ENCODE measurements at places on chromosomes 13 and 19.
A peak's percentile ranks its signal among the peaks of the same experiment; 100 is the strongest.

DNA sequence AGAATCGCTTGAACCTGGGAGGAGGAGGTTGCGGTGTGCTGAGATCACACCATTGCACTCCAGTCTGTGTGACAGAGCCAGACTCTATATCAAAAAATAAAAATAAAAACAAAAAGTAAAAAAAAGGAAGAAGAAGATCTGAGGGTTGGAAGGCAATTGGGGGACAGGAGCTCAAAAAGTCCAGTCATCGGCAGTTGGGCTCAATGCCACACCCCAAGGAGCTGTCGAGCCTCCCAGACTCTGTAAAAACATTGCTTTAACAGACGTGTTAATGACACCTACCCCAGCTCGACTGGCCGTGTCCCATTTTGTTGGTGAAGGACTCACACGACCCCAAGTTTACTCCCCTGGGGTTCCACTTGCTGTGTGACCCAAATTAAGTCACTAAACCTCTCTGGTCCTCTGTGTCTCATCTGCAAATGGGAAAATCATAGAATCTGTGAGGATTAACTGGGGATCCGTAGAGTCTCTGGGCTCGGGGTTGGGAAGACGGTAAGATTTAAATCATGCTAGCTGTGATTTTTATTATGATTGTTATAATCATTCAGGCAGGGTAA is 7.0 kb downstream of the GNA15 start:
- DNase-seq = no peak

DNA sequence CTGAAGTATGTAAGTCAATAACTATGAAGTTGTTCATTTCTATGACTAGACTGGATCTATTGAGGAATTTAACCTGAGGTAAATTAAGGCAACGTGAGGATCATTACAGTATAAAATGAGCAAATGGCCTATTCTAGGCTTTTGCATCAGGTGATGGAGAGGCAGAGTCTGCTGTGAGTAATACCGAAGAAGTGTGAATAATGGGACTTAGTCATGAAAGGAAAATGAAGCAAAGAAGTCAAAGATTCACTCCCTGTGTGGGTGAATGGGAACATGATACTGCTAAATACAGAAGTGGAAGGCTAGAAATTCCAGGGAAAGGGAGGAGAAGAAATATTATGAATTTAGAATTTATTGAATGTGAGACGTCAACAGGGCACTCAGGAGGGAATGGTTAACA is 774.1 kb downstream of the LIG4 start:
- no peak for DNase-seq

- DNase-seq = no peak
Measured at GRCh38 chr13:111241006-111241755, 79.3 kb upstream of the TEX29 start.

DNA sequence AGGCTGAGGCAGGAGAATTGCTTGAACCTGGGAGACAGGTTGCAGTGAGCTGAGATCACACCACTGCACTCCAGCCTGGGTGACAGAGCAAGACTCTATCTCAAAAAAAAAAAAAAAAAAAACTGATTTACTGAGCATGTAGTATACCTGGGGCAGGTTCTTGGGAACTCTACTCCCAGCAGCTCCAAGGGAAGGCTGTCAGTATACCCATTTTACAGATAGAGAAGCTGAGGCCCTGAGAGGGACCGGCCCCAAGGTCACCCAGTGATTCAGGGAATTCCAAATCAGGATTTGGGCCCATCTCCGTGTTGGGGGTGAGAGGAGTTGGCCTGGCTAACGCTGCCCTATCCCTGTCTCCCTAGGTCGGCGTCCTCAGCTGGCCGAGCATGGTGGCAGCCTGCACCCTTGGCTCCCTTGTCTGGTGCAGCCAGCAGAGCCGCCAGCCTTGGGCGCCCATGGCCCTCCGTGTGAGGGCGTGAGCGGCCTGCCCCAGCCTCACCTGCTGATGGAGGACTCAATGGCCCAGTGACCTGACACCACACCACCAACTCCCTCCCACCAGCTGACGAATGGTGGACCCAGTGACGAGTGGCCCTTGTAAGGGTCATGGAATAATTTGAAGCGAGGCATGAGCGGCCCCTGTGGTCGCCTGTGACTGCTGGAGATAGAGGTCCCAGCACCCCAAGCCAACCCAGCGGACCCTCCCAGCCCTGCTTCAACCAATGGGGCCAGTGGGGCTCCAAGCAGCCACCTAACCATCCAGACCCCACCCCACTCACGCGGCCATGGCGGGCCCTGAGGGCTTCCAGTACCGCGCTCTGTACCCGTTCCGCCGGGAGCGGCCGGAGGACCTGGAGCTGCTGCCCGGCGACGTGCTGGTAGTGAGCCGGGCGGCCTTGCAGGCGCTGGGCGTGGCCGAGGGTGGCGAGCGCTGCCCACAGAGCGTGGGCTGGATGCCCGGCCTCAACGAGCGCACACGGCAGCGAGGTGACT is 2.4 kb downstream of the PIK3R2 start:
- no peak for DNase-seq

- no peak for DNase-seq
Measured at GRCh38 chr19:16303755-16304154, 20.9 kb upstream of the KLF2 start.

DNA sequence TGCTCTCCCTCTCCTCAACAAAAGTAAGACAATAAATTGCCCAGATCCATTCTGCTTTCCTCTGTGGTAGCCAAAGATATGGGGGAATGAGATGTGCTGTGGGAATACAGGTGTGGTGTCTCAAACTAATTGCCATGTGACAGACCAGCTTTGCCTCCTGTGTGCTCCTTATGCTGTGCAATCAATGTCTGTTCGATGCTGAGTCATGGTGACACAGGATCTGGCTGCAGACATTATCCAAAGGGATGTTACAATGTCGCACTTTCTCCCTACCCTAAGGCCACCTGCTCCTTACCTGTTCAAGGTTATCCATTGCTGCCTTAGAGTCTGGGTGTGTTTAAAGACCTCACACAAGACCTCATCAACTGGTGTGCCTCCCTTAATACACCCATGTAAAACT is 32.5 kb downstream of the FGF14 start:
- DNase-seq = no peak

DNA sequence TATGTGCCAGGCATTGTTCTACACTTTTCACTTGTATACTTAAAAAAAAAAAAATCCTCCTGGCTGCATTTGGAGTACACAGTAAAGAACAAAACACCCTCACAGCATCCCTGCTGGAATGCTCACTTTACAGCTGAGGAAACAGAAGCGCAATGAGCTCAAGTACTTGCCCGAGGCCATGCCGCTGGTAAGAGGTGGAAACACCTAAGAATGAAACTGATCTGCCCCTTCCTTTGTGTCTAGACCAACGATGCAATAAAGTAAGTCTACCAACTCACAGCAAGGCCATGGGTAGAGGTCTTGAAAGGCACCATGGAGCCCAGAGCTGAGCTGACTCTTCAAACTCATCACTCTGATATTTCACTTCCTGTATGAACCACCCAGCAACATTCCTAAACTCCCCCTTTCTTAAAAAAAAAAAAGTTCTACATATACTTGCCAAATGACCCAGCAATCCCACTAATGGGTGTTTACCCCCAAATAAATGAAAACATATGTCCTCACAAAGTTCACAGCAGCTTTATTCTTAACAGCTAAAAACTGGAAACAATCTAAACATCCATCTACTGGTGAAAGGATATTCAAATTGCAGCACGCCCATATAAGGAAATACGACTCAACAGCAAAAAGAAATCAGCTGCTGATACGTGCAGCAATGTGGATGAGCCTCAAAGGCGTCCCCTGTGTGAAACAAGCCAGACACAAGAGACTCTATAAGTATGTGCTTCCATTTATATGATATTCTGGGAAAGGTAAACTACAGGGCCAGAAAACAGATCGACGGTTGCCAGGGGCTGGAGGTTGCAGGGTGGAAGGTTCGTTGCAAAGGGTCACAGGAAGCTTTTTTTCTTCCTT is 236.6 kb upstream of the MAB21L1 start:
- DNase-seq = no peak

- no peak for DNase-seq
Measured at GRCh38 chr13:22801402-22802003, 379.3 kb upstream of the SGCG start.

DNA sequence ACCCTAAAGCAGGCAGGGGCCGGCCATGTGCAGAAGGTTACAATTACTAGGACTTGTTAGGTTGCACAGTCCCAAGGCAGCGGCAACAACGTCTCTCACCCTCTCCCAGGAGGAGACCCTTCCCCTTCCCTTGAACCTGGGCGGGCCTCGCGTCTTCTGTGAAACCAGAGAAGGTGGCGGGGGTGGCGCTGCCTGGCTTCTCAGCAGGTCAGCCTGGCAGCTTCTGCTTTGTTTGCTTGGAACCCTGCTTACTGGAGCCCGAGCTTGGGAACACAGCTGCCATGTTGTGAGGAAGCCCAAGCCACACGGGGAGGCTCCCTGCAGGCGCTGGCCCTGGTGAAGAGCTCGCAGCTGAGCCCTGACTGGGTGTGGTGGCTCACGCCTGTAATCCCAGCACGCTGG is 15.5 kb downstream of the MKNK2 start:
- no peak for DNase-seq

DNA sequence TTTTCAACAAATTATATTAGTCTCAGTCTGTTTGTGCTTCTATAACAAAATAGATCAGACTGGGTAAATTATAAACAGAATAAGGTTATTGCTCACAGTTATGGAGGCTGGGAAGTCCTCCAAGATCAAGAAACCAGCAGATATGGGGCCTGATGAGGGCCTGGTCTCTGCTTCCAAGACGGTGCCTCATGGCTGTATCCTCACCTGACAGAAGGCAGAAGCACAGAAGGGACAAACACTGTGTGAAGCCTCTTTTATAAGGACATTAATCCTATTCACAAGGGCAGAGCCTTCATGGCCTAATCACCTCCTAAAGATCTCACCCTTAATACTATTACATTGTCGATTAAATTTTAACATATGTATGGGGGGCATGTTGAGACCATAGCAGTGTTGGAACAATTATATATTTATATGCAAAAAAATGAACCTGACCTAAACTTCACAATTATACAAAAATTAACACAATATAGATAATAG is 12.7 kb downstream of the F10 start:
- DNase-seq = no peak

GRCh38 chr19:46218160-46218559 is 11.4 kb upstream of the IGFL1 start:
- peak; percentile 60 for DNase-seq

- DNase-seq = no peak
Measured at GRCh38 chr13:37070145-37070695, 10.7 kb upstream of the SUPT20H start.

DNA sequence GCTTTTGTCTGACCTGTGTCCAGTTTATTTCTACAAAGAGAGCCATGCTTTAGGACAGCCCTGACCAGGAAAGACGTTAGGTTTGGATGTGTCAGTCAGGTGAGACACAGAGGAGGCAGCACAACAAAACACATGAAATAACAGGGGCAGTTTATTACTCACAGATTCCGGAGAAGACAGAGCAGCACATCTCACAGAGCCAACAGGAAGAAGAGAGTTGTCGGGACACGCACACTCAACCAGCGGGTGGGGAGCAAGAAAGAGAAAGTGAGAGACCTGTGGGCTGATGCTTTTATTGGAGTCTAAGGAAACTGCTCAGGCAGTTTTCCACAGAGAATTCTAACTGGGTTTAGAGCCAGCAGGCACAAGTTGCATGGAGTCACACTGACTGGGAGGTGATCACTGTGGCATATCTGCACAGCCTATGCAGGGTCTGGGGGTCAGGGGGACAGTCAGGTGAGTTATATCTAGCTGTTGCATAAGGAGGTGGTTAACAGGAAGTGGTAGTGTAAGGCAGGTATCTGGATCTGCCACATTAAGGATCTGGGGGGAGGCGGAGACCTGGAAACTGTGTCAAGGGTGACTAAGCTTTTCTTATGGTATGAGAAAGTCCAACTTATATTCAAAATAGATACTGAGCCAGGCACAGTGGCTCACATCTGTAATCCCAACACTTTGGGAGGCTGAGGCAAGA is 24.1 kb upstream of the CEACAM20 start:
- peak; percentile 66 for DNase-seq

DNA sequence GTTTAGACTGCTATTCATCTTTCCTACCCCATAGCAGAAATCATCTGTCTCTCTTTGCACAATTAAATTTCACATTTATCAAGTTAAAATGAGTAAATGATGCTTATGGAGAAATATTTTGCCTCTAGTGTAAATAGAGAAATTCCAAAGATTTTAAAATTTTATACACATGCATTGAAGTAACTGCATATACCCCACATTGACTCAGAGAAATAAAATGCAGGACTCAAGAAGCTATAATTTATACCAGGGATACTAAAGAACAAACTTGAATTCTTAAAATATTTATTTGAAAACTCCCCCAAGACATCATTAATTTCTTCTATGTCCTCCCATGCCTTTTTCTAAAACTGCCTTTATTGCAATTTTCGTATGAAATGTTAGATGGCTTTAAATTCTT is 165.8 kb downstream of the DIAPH3 start:
- no peak for DNase-seq

- peak; percentile 92 for DNase-seq
Measured at GRCh38 chr19:4390567-4391305, 9.6 kb downstream of the SH3GL1 start.

DNA sequence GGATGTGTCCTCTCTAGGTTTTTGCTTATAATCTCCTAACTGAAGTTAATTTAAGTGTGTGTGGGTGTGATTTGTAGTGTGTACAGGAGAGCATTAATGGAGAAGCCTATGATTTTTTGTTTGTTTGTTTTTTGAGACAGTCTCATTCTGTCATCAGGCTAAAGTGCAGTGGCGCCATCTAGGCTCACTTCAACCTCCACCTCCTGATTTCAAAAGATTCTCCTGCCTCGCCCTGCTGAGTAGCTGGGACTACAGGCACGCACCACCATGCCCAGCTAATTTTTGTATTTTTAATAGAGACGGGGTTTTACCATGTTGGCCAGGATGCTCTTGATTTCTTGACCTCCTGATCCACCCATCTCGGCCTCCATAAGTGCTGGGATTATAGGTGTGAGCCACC is 20.6 kb downstream of the ZNF701 start:
- no peak for DNase-seq

DNA sequence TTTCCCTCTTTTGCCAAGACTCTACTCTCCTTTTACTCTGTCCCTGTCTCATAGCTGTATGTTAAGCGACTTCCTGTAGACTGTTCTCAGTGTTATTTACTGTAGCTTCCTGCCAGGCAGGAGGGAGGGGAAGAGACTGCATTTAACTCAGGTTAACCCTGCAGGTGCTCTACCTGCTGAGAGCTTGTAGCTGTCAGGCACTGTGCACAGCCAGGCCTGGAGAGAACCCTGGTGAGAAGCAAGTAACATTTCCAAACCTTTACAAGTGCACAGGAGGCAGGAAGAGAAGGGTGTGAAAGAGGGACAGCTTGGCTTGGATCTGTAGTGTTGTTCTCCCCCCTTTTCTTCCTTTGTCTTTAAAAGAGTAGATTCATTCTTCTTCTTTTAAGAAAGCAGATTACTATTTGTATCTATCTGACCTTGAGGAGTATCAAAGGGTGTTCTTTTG is 167.1 kb downstream of the LMO7 start:
- peak; percentile 44 for DNase-seq

GRCh38 chr19:2037651-2038255 is 13.3 kb downstream of the MKNK2 start:
- DNase-seq = no peak

Data from small intestine (tissue), 16 donors.